ENCODE measurements at places on chromosomes 7 and 10.

- no peak for DNase-seq
Observed at GRCh38 chr7:111953611-111954010, 252.6 kb downstream of the DOCK4 start.

GRCh38 chr10:51170518-51171245 lies 96.4 kb downstream of the PRKG1 start:
- DNase-seq: no peak

DNA sequence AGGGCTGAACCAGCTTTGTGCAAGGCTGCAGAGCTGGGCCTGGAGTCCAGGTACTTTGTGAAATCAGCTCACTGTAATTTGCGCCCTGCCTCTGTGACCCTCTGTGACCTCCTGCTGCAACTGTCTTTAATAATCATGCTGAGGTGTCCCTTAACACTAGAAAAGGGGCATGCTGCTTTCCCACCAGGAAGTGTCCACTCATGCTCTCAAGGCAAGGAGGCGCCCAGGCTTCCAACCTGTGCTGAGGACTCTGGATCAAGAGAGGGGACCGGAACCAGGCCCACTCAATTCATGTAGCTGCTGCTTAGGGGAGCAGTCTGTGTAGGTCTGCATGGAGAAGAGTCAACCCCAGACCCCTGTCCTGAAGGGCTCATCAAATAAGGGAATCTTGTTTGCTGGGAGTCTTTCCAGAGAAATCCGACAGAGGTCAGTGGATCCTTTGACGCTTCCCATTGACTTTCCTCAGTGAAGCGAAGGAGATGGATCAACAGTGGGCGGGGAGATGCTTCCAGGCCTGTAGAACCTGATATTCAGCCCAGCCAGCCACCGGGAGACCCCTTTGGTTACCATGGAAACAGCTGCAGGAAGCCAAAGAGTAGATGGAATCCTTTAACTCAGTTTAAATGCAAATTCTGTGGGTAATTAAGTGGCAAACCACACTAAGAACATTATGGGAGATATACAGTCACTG lies 945.9 kb downstream of the GRID1 start:
- DNase-seq: no peak

GRCh38 chr7:124462249-124462648 lies 303.3 kb downstream of the GPR37 start:
- no peak for DNase-seq

DNA sequence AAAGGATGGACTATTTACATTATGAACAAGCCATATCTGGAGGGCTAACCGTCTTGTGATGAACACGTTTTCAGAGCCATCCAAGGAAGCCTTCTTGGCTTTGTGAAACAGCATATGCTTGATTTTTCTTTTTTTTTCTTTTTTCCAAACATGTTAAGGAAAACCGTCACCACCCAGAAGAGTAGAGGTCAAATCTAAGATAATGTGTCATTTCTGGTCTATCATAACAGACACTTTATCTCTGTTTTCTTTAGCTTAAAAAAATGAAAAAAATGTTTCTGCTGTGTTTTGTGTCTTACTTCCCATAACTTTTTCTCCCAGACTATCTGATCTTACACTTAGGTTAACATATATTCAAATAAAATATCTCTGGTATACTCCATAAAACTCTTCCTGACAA lies 76.1 kb upstream of the DGKB start:
- DNase-seq: no peak

- DNase-seq: peak; percentile 33
Observed at GRCh38 chr10:51879238-51879637, 179.8 kb upstream of the CSTF2T start.
